ENCODE measurements at places on chromosomes 12 and 14.

DNA sequence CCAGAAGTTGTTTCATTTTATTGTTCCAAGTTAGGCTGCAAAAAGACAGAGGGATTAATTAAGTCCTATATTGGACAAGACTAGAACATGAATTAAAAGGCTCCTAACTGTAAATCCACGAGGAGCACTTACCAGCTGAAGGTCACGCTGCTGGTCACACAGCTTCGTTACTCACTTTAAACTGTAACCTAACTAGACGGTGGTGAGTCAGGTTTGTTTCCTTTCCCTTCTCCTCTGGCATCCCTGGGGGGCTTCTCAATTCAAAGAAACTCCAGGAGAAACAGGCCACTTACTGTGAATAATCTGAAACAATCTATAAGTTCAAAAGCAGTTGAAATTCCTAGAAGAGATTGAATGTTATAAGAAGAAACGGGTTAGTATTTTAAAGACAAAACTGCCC is 331.4 kb downstream of the BCAT1 start:
- no peak for DNase-seq

DNA sequence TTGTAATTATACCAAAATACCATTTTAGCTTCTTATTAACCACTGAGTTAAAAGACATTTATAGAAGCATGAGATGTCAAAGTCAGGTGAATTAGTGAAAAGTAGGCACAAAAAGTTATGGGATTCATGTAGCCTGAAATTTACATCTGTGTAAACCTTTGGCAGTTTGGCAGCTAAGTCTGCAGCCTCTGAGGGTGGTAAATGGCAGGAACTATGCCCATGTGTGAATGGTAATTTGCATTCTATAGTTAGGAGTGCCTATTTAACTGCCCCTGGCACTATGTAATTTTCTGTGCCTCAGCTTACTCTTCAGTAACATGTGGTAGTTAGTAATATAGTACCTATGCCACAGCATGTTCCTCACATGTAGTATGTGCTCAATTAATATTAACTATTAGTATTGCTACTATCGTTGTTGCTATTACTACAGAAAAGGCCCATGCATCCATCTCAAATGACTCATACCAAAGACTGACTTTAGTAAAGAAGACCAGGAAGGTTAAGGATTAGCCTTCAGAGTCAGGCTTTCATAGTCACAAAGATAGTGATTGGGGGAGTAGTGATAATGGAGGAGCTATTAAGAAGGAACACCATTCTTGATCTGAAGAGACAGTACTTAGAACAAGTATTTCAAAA is 258.7 kb upstream of the BTG1 start:
- no peak for DNase-seq

- no peak for DNase-seq
Measured at GRCh38 chr12:88544991-88545980, 35.0 kb downstream of the KITLG start.

DNA sequence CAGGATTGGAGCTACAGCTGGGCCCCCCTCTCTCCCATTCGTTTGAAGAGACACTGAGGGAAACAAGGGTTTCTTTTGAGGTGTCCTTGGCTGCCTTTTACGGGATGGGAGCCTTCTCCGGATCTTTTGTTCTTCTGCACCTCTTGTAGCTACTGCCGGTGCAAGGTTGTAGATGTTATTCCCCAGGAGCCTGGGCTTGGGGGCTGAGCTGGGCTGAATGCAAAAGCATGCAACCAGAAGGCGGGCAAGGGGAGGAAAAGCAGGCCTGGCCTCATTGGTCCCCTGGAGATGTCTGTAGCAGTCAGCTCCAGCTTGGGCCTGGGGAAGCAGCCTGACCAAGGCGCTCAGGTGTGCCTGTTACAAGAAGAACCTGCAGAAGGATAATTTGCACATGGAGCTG is 110.3 kb downstream of the GCH1 start:
- DNase-seq = no peak

DNA sequence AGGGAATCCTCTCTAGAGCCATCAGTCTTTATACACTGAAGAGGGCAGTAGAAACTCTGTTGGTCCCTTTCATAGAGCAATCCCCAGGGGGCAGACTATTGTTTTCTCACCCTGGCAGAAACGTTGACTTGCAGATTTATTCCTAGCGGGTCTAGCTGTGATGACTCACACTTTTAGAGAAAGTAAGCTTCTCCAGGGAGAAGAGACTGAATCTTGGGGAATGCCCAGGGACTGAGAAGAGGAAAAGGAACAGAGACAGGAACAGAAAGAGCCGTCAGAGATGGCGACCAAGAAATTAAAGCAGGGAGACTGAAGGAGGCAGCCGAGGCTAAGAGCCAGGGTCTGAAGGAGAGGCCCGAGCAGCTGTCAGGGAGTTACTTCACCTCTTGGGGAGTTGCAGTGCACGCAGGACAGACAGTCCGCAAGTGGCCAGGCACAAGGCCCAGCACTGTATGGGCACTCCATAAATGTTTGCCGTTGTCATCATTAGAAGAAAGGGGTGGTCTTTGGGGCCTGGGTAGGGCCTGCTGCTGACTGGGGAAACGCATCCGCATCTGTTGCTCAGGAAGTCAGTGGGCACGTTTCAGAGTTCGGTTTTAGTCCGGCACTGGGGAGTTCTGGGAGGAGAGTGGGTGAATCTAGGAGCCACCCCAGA is 13.0 kb downstream of the PLEKHG6 start:
- peak; percentile 49 for DNase-seq

- DNase-seq = no peak
Measured at GRCh38 chr14:33570694-33571310, 380.1 kb downstream of the EGLN3 start.

DNA sequence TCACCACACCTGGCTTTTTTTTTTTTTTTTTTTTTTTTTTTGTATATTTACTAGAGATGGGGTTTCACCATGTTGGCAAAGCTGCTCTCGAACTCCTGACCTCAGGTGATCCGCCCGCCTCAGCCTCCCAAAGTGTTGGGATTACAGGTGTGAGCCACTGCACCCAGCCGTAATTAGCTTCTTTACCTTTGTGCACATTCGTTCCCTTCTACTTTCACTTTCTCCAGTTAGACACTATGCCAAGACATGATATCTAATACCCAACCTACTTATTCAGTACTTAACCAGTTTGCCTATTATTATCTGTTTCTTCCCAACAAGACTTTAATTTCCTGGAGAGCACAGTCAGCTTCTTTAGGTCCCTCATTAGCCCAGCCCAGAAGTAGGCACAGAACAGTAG is 5.3 kb downstream of the STYK1 start:
- DNase-seq = no peak

- no peak for DNase-seq
Measured at GRCh38 chr12:112087055-112087850, 21.3 kb downstream of the NAA25 start.

DNA sequence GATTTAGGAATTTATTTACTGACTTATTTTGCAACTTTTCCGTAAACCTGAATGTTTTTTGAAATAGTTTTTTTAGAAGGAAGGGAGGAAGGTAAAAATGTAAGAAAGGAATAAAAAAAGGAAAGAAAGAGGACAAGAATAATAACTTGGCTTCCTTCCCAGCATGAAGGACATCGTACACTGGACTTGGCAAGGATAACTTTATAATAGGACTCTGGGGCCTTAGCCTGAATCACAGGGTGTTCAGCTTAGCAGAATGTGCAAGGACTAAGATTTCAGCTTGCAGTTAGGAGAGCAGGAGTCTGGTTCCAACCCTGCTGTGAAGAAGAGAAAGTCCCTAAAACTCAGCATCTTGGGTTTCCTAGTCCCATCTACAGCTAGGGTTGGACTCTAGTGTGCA is 1053.3 kb downstream of the VRK1 start:
- no peak for DNase-seq

DNA sequence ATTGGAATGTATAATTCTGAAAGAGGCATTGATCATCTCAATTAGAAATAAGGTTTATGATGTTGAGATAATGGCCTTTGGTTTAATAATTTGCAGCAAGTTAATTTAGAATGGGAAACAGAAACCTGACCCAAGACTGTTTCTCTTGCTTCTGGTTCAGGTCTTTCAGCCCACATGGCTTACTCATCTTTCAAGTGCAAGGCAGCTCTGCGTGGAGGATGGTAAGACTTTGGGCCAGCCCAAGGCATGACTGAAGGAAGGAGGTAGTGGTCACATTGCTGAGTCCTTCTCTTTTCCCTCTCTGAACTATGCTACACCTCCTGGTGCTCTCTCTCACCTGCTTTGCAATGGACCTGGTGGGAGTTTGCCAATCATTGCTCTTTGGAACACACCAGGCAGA is 98.7 kb downstream of the CAND1 start:
- DNase-seq = no peak

DNA sequence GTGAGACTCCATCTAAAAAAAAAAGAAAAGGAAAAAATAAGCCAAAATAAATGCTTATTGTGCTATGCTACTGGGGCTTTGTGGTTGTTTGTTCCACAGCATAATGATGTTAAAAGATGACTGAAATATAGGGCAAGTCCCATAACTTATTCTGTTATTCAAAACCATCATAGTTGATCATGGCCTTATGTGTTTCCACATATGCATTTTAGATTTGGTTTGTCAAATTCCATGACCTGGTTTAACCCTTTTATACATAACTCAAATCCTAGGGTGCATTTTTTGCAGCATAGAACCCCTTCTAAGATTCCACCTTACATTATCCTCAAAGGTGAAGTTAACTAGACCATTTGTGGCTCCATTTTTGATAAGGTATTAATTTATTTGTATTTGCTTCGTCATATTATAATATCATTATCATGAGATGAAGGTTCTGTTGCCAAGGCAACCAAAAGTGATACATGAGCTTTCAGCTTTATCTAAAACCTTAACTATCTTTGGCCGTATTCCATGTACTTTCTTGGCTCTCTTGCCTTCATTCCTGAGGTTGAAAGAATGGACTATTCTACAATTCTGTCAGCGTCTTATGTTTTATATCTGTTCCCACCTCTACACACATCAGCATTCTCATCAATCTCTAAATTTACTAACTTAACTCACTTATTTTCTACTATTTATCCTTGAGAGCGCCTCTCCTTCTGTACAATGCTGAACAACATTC is 138.7 kb upstream of the DYRK2 start:
- DNase-seq = no peak

DNA sequence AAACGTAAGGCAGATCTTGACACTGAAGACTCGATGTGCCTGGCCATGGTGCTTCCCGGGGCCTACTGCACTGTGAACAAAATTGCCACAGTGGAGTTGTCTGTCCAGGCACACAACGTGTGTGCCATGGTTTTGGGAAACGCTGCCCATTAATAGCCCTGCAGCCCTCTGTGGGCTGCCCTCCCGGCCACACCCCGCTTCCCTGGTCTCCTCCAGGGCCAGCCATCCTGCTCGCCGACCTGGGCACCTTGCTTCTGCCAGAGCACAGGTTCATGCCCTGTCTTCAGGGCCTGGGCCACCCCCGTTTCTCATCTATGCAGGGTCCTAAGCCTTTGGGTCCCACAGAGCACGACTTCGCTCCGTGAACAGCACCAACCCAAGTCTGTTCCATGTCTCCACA is 18.9 kb downstream of the MEG3 start:
- no peak for DNase-seq

DNA sequence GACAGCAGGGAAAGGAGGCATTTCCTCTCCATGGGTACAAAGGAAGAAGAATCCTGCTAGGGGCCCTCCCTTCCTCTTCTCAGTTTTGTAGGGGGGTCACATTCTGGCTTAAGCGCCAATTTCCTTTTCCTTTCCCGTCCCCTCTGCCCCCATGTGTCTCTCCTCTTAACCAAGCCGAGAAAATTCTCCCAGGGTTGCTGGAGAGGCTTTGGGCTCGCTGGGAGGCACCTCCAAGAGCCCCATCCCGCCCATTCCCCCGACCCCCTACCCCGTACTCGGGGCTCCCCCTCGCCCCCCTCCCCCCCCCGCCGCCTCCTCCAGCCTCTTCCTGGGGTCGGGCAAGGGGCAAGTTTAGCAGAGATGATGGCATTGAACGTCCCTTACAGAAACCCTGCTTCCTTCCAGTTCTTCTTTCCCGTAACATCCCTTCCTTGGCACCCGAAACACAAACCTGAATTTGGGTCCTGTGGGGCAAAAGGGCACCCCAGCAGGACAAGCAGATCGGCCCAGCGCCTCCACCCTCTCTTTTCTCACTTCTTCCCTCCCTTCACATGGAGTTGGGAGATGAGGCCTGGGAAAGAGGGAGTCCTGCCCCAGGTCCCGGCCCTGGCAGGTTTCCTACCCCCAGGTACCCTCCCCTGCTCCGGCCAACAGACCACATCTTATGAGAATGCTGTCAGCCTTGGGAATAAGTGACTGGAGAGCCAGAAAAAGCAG is 13.7 kb downstream of the PLEKHG6 start:
- DNase-seq = no peak

- peak; percentile 84 for DNase-seq
Measured at GRCh38 chr12:124321040-124321481, 26.2 kb downstream of the RFLNA start.

DNA sequence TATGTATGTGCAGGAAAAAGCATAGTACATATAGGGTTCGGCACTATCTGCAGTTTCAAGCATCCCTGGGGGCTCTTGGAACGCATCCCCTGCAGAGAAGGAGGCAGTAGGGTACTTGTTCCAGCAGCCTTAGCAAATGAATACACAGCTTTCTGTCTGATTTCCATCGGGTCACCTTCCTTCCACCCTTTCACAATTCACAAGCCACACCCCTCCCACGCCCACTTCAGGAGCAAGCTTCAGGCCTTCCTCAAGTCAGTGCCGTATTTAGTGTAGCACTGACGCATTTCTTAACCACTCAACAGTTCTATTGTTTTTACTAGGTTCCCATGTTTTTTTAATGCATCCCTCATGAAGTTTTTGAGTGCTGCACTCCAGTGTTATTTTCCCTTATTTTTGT is 64.2 kb downstream of the CLMN start:
- DNase-seq = no peak

DNA sequence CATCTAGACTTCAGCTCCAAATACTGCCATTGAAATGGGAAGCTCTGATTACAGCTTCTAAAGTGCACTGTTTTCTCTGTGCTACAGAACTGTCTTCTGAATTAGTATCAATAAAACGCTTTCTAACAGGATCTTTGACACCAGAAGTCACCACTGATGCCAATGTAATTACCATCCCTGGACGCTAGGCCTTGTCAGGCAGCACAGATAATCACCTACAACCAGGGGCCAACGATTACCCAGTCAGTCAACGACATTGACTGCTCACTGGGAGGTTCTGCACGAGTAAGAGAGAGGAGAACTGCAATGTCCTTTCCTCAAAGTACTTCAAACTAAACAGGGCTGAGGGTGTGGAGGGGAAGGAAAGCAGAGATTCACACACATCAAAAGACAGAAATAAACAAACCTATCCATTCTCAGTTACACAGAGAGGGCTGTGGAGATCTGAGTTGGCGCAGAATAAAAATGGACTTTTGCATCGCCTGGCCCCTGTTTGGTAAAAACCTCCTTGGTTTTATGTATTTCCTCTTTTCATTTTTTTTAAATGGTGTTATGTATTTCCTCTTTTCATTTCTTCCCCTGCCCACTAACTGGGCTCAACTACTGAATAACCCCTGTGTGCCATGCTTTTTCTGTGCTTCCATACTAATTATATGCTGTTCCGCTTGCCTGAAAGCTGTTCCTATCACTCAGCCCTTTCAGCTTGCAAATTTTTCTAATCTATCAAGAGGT is 492.2 kb downstream of the APAF1 start:
- DNase-seq = no peak

DNA sequence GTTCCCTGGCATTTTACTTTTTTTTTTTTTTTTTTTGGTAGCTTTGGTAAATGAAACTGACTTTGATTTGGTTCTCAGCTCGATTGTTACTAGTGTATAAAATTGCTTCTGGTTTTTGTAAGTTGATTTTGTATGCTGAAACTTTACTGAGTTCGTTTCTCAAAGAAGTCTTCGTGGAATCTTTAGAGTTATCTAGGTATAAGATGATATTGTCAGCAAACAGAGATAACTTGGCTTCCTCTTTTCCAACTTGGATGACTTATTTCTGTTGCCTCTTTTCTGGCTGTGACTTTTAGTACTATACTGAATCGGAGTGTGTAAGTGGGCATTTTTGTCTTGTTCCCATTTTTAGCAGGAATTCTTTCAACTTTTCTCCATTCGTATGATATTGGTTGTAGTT is 28.1 kb downstream of the USP15 start:
- no peak for DNase-seq

Measured in activated naive CD8-positive, alpha-beta T cell treated with anti-CD3 and anti-CD28 coated beads, Interleukin-2, amount 10 ng/mL, durations not matched to agents 7 days and 5 days (primary cell).